ENCODE measurements at places on chromosomes 13 and 19.
A peak's percentile ranks its signal among the peaks of the same experiment; 100 is the strongest.

GRCh38 chr19:16161840-16162239 lies 11.5 kb downstream of the CIB3 start:
- no peak for DNase-seq

DNA sequence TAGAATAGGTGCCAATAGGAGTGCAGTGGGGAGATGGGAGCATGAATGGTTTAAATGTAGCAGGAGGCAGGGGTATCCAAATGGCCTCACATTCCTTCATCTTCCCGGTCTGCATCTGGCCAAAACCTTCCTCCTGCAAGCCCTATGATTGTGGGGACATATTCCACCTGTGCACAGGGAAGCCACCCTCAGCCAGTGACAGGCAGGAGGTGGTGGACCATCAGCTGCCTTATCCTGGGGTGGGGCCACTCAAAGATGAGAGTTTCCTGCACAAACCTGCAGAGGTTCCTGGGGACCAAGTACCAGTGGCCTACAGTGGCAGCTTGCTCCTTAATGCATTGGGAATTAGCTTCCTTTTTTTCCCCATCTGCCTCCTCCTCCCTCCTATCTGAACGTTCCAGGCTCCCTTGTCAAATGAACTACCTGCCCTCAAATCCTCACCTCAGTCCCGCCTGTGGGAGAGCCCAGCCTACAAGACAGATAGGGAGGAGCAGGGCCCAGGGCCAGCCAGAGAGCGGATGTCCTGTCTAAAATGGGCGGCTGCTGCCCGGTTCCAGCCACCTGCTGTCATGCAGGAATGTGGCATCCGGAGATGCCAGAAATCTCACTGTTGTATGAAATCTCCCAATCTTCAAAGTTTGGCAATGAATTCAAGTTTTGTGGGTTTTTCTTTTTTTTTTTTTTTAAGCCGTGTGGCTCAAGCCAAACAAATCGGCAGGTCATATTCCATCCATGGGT lies 85.0 kb downstream of the TSHZ3 start:
- DNase-seq: no peak

GRCh38 chr19:34454091-34454490 lies 25.9 kb downstream of the UBA2 start:
- DNase-seq: no peak

DNA sequence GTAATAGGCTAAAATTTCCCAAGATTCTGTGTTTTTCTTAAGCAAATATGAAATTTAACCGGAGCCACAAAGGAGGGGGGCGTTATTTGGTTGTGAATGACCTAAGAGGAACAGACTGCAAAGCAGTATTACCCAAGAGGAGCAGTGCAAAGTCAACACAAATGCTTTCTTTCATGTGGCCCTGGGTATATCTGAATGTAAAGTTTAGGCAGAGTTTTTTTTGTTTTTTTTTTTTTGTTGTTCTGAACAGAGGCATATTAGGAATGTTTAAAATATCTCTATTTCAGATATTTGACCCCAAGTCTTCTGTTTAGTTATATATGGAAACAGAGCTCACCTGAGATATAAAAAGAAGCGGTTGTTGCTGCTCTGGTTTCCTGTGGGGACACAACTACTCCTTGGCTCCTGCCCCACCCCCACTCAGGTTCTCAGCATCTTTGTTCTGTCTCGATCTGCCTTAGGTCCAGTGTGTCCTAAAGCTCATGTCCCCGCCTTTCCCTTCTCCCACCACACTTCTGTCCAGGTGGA lies 220.7 kb downstream of the RFC3 start:
- DNase-seq: no peak

- no peak for DNase-seq
These were observed 11.8 kb downstream of the RASA3 start for GRCh38 chr13:114120591-114121011.

DNA sequence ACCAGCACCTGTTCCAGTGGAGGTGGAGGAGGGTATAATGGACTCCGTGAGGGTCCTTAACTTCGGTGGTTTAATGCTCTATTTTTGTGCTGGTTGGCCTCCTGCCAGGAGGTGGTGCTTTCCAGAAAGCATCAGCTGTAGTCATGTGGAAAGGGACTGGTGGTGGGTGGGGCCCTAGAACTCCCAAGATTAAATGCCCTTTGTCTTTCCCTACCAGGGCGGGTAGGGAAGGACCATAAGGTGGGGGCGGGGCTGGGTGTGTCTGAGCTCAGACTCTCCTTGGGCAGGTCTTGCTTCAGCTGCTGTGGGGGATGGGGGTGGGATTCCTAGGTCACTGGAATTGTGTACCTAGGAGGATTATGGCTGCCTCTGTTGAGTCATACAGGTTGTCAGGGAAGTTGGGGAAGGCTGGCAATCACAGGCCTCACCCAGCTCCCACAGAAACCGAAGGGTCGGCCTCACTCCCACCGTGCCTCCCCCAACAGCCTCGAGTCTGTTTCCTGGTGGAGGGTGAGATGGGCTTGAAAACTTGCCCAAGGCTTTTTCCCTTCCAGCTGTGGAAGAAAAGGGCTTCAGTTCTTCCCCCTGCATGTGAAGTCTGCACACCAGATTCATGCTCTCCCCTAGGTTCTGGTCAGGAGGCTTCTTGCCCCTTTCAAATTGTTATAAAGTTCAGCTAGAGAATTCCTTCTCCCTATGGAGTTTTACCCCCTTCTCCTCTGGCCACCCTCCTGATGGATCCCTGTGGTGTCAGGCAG lies 60.3 kb upstream of the CLDN10 start:
- no peak for DNase-seq

DNA sequence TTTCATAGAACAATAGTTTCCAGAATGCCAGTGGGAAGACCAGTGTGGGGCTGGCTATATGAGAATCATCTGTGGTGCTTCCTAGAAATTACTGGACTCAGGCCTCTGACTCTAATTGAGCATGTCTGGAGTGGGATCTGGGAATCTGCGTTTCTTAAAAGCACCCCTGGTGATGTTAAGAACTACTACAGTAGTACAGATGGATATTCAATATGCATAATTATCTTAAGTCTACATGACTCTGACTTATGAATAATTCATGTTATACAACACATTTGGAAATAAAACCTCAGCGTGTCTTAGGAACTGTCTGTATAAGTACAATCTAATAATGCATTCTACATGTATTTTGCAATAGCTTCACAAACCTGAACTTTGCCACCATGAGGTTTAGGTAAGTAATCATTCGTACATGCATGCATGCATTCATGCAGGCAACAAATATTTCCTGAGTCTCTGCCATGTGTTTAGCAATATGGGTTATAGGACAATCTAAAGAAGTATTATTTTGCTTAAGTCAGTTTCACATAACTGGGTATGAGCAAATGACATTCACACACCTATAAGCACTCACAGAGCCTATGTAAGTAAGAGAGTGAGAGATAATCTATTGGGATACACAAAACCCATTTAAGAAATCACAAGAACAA lies 62.0 kb downstream of the EPSTI1 start:
- no peak for DNase-seq

DNA sequence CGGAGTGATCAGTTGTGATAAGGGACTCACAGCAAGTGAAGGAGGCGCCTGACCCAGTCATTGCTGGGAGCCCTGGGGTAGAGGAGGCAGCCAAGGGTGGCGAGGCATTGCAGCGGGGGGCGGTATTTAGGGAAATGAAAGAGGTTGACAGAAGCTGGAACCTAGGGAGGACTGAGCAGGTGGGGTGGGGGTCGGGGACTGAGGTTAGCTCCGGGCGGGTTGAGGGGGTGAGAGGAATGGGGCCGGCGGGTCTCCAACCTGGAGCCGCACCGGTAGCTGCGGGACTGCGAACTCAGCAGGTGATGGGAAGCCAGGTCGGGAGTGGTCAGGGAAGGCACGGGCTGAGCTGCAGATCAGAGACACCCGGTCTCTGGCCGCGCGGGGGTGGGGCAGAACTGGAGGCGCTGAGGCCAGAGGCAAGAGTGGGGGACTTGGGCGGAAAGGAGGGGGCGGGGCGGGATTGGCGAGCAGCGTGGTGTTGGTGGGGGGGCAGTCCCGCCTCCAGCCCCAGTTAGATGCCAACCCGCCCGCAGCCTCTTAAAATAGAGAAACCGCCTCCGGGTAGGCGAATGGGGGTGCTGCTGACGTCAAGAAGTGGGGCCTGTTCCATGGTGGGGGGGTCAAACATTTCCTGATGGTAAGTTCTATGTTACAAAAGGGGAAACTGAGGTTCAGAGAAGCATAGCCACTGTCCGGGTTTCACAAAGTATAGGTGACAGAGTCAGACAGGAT lies 1.5 kb downstream of the MAST3 start:
- DNase-seq: no peak

DNA sequence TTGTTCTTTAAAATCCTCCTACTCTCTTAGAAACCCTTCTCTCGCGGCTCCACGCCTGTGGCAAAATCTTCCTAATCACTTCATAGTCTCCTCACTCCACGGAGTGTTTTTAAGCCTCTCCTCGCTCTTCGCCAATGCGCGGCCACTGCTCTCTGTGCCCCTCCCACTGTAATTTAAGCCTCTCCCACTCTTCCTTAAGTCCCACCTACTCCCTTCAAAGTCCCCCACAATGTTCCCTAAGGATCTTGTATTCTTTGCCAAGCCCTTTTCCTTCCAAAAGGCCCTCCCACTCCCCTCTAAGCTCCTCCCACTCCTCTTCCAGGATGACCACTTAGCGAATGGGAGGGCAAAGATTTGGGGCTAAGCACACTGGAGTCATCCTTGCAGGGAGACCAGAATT lies 1.3 kb downstream of the FIZ1 start:
- no peak for DNase-seq

GRCh38 chr19:480016-480855 lies 16.1 kb upstream of the MADCAM1 start:
- DNase-seq: no peak

GRCh38 chr13:99949679-99950413 lies 21.7 kb downstream of the ZIC5 start:
- DNase-seq: no peak

DNA sequence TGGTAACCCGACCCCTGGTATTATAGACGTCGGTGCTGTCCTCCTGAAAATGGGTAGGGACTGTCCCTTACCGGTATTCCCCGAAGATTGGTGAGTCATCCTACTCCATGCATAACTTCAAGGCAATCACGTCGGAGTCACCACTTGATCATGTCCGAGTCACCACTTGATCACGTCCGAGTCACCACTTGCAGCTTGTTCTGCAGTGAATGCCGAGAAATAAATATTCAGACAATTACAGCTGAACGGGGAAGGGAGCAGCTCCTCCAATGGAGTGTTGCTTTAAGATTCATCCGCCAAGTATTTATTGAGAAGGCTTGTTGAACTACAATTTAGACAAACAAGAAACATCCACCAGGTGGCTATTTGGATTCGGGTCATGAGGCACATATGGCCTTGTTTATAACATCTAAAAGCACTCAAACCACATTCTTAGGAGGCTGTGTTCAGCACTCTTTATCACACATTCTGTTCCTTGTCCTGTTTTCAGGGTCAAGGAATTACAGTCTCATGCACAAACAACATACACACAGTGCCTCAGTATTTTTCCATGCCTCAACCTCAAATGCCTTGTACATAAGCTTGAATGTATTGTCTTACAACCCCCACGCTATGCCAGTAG lies 43.1 kb downstream of the ZNF726 start:
- DNase-seq: no peak

DNA sequence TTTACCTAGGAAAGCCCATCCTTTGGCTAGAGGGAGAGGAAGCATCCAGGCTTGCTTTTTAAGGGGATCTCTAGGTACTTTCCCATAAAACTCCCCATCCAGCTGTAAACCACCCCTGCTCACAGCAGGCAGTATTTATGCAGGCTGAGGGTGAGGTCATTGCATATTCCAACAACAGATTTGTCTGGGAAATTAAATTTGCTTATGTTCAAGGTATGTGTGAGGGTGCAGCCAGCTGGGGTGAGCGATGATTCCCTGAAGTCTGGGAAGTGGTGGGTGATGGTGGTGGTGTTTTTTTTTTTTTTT lies 96.3 kb upstream of the C1QTNF9B start:
- no peak for DNase-seq

- peak; percentile 71 for DNase-seq
These were observed 29.1 kb downstream of the VAV1 start for GRCh38 chr19:6801485-6802086.
